Stimulated activated CD8-positive, alpha-beta memory T cell treated with anti-CD3 and anti-CD28 coated beads, Interleukin-7, amount 100 ng/mL, for 48 hours (primary cell): ENCODE measurements at places on chromosomes 13 and 19.

DNA sequence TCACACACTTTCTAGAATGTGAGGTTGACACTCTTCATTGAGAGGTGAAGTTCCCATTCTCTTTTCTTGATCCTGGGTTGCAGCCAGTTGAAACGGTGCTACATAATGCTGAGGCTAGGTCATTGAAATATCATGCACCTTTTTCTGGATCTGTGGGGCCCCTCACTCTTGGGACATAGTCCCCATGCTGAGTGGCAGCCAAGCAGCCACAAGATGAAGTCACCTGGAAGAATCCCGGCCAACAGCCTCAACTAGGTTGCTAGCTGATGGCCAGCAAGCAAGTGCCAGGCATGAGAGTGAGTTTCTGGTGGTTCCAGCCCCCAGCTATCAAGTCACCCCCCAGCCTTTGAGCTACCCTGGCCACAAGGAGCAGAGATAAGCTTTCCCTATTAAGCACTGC lies 148.5 kb upstream of the TSHZ3 start:
- no peak for DNase-seq

GRCh38 chr13:69300131-69300530 lies 807.5 kb upstream of the ATXN8OS start:
- DNase-seq, result no peak

DNA sequence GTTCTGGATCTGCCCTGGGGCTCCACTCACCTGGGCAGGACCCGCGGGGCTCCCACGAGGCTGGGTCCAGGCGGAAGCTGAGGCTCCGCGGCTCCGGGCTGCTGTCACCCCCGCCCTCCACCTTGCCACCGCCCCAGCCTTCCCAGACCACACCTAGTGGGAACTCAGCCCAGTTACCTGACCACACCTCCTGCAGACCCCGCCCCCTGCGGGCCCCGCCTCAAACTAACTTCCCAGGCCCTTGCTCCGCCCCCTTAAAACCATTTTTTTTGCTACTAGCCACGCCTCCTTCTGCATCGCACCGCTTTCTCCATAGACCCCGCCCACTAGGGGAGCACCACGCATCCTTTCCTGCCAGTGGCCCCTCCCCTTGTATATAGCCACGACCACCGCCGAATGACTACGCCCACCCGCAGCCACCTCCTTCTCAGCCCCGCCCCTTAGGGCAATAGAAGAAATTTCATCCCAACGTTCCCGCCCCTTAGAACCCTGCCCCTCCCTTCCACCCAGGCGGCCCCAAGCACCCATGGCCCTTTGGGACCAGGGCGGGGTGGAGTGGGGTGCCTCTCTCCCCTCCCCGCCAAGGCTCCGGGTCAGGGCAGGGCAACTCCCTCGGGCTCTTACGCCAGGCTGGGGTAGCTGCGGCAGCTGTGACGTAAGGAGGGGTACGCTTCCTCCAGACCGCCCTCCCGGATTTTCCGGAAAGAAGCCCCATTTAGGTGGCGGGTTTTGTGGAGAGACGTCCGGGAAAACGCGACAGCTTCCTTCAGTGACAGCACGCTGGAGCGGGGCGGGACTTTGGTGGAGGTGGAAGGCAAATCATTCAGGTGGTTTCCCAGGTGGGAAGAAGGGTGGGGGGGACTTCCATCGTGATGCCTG lies at the start of gene SH2D3A:
TSS of gene SH2D3A (minus strand) at position 79 of the 879 bp plus-strand sequence. CDS start 3,687 bp downstream, outside the sequence.
- DNase-seq, result peak; percentile 81

- no peak for DNase-seq
Observed at GRCh38 chr13:44573790-44574465, 2.2 kb downstream of the TSC22D1 start.

DNA sequence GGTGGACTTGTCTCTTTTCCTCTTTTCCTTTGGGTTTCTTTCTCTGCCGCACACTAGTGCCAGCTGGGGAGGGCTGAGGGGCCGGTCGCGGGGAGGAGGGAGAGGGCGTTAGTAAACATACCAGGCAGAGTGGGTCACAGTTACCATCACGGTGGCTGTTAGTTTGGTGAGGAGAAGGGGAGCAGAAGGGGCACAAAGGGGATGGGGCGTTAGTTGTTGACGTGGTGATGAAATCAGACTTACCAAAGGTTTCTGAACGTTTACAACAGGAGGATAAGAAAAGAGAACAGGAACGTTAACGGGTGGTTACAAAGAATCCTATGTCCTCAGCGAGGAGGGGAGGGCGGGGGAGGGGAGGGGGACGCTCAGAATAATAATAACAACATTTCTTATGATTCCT lies 77.9 kb downstream of the PTPRS start:
- no peak for DNase-seq

GRCh38 chr13:80134346-80134745 lies 206.6 kb downstream of the SPRY2 start:
- DNase-seq, result no peak

GRCh38 chr13:22053053-22053452 lies 382.2 kb downstream of the FGF9 start:
- DNase-seq, result no peak

- DNase-seq, result no peak
Observed at GRCh38 chr19:15297416-15298224, 34.7 kb downstream of the BRD4 start.

DNA sequence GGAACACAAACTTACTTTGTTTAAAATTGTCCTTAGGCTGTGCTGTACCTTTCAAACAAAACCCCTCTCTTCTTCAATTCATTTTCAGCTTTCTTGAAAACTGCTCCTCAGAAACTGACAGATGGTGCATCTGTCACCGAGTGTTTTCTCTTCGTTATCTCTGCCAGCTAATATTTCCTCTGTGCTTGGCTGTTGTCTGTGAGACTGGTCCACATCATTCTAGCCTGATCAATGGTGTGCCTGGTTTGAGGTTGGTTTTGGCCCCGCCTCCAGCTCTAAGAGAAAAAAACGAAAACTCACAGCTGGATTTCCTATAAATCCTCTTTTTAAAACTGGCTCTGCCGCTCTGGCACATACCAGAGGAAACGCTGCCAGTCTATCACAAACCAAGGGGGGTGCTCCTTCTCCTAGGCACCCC lies 79.7 kb downstream of the STARD13 start:
- DNase-seq, result no peak

DNA sequence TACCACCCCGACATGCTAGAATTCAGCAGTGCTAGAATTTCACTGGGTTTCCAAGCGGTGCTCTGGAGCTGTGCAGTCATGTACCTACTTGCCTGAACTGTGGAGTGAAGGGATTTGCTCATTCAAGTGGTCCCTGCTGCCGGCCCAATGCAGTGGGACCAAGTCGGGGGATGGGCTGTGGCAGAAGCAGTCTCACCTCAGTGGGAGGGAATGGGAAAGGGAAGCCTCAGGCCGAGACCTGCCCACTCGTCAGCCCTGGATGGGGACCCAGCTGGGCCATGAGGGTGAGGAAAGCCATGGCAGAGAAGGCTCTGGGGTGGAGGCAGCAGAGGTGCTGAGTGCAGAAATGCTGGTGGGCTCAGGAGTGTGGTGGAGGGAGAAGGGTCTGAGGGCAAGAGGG lies 14.9 kb downstream of the KLHL26 start:
- DNase-seq, result no peak

DNA sequence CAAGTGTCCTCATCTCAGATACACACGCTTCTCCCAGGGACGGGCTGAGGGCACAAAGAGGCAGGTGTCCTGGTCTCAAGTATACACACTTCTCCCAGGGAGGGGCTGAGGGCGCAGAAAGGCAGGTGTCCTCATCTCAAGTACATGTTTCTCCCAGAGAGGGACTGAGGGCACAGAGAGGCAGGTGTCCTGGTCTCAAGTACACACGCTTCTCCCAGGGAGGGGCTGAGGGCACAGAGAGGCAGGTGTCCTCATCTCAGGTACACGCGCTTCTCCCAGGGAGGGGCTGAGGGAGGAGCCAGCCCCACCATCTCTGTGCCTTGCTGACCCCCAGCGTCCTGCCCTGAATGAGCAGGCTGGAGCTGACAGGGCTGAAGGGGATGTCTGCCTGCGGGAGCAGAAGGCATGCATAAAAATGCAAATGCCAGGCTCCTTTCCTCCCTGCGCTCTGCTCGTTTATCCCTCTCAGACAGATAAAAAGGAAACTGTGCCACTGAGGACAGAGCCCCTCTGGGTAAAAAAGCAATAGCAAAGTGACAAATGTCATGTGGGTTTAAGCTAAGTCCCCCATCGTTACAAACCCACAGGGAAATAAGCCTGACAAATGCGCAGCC lies 96.1 kb upstream of the UQCRFS1 start:
- no peak for DNase-seq

GRCh38 chr13:30966101-30966500 lies 33.6 kb downstream of the TEX26 start:
- DNase-seq, result no peak

- DNase-seq, result no peak
Observed at GRCh38 chr13:45437947-45438346, 19.8 kb upstream of the SLC25A30 start.

- DNase-seq, result no peak
Observed at GRCh38 chr13:70568571-70568970, 460.3 kb upstream of the KLHL1 start.

GRCh38 chr19:5093948-5094718 lies 125.2 kb downstream of the KDM4B start:
- DNase-seq, result no peak
